ENCODE measurements at places on chromosomes 6 and 20.

GRCh38 chr6:26556263-26557070 is 18.3 kb downstream of the HMGN4 start:
- peak; percentile 90 for DNase-seq

GRCh38 chr20:16279320-16279719 is 293.9 kb downstream of the KIF16B start:
- DNase-seq: no peak

DNA sequence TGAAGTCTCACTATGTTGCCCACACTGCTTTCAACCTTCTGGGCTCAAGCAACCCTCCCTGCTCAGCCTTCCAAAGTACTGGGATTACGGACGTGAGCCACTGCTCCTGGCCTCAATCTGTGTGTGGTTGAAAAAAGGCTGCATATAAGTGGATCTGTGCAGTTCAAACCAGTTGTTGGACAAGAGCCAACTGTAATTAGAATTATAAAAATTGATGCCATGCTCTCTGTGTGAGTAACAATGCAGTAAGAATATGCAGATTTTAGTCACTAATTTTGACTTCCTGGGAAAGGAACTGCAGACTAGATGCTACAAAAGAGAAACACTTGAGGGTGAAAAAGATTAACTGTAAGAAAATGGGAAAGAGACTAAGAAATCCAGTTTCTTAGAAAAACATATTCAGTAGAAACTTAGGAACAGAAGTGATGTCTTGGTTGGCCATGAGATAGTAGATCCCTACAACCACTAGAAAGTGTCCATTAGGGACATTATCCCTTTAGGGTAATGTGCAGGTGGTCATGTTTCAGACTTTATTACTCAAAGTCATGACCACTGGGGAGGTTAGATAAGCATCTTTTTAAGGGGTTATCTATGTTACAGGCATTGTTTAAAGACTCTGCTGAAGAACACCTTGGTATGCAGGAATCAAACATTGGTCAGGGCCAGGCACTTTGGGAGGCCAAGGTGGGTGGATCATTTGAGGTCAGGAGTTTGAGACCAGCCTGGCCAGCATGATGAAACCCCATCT is 26.3 kb downstream of the ITCH start:
- no peak for DNase-seq

DNA sequence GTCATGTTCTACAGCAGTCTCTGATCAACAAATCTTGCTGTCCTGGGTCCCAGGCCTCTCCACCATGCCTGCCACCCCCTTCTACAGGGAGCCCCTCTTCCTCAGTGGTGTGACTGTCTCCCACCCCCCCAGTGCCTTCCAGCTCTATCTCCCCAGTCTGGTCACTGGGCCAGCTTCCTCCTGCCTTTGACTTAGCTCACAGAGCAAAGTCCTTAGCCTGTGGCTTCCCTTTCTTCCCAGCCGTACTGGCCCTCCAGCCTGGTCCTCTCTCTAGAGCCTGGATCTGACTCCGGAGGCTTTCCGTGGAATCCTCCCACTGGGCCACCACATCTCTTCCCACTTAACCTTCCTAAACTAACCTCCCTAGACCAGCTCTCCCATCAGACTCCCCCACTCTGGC is 17.0 kb downstream of the MAPK13 start:
- DNase-seq: no peak

- no peak for DNase-seq
These were observed 34.6 kb downstream of the CYP24A1 start for GRCh38 chr20:54139188-54139587.

DNA sequence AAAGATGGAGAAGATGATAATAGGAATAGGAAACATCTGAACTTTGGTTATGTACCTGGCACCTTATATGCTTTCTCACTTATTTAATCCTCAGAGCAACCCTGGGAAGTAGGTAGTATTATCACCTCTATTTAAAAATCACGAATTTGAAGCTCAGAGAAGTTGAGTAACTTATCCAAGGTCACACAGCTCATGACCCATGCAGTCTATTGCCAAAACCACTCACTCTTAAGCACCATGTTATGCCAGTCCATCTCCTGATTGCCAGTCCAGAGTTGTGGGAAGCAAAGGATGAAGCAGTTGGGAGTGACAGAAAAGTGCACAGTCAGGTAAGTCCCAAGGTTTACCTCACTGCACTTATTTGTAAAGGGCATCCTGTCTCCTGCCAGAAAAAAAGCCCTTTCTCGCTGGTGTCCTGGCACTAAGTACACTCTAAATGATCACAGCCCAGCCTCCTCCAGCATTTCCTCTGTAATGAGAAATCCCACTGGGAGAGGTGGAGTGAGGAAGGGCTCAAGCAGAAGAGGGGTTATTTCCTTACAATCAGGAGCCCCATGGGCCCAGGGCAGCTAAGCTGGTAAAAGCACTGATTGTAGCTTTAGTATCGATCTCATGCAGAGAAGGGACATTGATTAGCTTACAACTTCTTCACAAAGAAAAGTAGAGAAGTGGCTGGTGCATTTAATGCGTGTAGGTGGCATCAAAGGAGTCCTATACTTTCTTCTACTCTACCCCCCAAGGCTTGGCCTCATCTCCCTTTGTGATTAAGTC is 21.3 kb upstream of the SCGN start:
- no peak for DNase-seq

DNA sequence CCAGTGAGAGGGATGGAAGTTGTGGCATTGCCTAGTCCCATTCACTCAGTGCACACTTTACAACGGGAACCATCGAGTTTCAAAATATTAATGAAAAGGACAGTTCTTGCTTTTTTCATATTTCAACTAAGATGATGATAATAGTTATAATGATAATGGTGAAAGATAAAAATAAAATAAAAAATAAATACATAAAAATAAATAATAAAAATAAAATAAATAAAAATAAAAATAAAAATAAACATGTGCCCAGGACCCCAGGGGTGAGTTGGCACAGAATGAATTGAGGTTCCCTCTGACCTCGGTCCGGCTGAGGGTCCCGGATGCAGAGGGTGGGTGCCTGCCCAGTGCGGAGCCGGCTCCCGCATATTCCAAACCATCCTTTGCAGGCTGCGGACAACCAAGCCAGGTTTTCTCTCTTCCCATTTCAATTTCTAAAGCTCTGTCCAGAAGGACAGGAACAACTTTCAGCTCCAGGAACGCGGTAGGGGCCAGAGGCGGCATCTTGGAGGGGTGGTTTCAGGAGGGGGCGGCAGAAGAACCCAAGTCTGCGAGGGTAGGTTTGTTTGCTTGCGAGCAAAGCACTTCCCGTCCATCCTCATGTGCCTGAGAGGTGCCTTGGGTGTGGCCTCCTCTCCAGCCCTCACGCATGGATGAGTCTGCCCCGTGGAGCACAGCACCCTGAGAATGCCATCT is 236.8 kb downstream of the DLL1 start:
- no peak for DNase-seq

DNA sequence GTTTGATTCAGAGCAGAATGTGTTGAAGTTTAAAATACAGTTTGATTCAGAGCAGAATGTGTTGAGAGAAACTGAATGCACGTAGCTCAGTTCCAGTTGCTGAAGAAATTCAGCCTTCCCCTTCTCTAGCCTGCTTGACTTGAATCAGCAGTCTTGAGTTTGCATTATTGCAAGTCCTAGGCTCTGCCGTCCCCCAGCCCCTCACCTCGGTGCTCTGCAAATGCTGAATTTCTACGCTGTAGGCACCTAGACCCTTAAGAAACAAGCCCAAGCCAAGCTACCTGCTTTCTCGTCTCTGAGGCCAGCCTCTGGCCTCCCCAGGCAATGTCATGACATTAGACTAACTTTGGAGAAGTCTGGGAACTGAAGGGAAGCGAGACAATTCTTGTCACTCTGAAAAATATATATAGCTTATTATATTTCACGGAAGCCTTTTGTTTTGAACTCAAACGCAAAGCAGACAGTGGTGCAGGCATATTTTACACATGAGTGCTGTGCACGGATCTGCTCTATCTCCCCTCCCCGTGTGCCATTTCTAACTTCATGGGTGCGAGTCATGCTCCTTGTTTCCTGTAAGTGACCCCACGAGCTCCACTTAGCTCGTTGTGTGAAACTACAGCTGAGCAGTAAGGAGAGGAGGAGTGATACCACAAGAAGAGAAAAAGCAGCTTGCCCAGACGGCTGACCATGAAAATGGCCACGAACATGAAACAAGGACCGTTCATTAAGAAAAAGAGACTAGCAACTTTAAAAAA is 71.4 kb upstream of the DUSP22 start:
- no peak for DNase-seq

GRCh38 chr6:117506907-117507306 is 24.4 kb downstream of the DCBLD1 start:
- DNase-seq: no peak

DNA sequence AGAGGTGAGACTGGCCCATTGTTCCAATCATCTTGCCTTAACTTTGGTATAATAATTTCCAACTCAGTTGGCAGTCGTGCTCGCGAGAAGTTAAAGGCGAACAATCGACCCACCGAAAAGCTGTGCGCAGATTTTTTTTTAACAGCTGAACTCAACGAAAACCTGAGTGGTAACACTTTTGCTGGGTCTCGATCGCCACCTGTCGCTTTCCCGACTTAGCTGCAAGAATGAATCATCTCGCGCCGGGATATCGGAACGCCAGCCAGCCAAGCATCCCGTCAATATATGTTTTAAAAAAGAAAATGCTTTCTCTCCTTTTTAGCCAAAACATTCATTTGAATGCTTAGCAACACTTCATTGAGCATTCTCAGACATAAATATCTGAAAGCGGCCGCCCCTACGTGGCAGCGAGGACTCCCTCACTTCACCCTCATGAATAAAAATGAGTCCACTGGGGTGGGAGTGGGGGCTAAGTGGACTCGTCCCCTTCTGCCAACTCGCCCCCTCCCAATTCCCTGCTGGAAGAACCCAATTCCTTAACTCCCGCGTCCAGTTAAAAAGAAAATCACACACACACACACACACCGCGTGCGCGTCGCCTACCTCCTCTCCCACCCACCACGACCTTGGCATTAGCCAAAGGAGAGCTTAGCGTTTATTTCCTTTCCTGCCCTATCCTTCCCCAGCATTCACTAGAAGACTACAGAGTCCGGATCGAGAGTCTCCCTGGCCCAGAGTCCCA is 1.5 kb downstream of the COL12A1 start:
- DNase-seq: peak; percentile 83

DNA sequence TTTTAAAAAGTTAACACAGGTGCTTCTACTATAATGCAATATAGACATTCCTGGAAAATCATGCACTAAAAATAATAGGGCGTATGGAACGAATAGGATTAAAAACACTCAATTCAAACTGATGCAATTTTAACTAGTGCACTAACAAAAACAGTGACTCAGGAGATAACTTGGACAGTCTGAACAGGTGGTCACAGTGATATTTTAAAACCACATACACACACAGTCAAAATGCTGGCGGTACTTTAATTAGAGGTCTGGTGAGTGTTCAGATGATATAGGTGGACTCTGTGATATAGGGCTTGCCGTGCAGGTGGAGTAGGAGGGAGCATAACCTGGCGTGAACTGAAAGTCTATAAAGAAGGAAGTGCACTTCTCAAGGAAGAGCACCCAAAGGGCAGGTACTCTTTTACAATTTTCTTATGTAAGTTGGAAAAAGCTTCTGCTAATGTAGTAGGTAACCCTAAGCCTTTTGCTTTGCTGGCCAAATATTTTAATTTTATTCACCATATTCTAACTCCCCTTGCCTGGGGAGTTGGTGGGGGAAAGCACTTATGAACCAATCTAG is 41.9 kb upstream of the PLN start:
- no peak for DNase-seq

DNA sequence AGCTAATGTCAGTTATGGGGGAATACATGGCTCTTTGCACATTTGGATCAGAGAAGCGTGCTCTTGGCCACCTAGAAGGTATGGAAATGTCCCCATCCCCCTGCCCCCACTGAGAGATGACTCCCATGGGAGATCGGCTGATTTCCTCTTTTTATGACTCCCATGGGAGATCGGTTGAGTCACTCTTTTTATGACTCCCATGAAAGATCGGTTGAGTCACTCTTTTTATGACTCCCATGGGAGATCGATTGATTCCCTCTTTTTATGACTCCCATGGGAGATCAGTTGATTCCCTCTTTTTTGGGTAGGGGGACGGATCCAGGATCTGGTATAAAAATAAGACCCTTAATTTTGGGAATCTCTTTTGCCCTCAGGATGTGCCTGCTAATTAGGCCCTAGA is 10.3 kb upstream of the TAAR9 start:
- DNase-seq: peak; percentile 64

GRCh38 chr6:158868122-158868480 is 48.9 kb upstream of the EZR start:
- DNase-seq: no peak

DNA sequence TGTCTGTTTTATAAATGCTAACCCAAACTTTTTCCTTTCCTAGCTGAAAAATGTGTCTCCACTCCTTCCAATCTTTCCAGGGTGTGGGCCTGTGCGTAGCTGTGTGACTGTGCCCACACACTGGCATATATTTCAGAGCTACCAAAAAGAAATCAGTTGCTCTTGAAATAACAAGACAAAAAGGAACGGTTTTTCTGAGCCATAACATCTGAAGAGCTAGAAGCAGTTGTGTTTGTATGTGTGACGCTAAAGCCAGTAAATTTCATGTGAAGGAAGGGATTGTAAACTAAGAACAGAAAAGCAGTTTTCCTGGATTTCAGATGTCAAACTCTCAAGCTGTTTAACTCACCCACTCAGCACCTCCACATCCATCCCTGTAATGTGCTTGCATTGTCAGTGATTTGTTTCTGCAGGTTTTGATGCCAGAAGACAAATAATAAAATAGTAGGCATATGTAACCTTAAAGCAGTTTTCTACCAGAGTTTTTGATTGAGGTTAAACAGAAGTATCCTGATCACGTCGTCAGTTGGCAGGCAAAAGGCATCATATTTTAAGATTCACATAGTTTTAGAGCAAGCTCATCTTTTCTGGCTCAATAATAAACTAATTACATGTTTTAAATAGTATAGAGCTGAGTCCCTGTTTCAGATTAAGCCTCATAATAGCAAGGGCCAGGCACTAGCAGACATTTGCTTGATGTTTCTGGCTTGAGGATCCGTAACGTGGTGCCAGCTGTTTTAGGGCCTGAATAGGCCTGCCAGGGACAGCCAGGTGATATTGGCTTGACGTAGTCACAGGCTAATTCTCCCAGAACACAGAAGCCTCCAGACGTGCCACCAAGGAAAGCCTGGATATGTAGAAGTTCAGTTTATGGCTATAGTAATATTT is 90.9 kb downstream of the FOXO3 start:
- DNase-seq: peak; percentile 27

- DNase-seq: peak; percentile 34
These were observed 286.8 kb downstream of the NKAIN2 start for GRCh38 chr6:124090491-124090890.
